Psoas muscle (tissue), 8 donors: ENCODE measurements at places on chromosomes 1 and 21. TPM values are rescaled to one million over a fixed set of nuclear protein-coding genes. Genes with fewer than 3 reads are reported as not detected.

DNA sequence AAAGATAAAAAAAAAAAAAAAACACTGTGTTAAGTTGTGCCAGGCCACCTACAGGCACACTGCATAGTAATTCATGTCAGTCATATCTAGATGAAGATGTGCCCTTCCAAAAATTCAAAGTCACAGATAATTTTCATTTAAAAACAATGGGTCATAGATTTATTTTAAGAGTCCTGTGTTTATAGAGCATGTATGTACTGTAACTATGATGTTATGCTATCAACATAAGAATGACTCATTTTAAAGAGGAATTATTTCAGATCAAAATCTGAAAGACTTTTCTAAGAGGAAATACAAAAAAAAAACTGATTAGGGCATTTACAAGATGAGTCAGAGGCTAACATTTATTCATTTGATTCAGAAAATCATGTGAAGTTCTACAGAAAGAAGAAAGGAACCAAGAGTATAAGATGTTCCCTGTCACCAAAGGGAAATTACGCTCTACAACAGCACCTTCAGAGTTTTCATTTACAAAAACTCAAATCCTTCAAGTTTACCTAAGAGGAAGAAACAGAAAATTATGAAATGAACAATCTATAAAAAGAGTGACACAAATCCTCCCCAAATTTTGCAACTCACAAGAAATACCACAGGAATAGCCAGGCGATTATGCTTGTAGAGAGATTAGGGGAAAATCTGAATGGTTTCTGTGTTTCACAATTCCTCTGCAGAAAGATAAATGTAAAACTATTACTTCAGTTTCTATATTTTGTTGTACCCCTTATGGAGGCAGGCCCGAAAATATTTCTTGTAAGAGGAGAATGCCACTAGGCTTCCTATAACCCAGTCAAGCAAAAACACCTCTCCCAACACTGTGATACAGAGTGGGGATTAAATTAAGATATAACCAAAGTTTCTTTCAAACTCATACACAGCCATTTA lies 13.8 kb downstream of the TP53BP2 start:
- no peak for DNase-seq
- H3K36me3 ChIP-seq, result no peaks in the 10 kb centered on the region

GRCh38 chr21:29710498-29710897 lies 229.3 kb downstream of the GRIK1 start:
- no peak overlapping the region for H3K27ac ChIP-seq
- no peaks in the 10 kb centered on the region for H3K4me1 ChIP-seq
- no peak overlapping the region for H3K4me3 ChIP-seq
- no peak for DNase-seq
- H3K36me3 ChIP-seq, result no peaks in the 10 kb centered on the region

DNA sequence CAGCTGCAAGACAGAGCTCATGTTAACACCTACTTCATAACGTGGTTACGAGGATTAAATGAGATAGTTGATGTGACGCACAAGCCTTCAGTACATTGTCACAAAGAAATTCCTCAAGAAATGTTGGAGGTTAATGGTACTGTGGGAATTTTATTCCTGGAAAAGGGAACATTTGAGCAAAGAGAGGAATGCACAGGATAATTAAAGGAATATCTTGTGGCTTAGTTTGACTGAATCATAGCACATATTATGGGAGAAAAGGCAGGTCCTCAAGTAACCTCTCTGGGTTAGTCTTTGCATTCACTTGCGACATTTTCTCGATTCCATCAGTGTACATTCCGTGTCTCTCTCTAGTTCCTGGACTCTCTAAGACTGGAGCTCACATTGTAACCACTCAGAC lies 300.2 kb upstream of the DUSP10 start:
- H3K27ac ChIP-seq, result peak overlapping the region; percentile 92
- H3K36me3 ChIP-seq, result no peaks in the 10 kb centered on the region
- no peaks in the 10 kb centered on the region for H3K27me3 ChIP-seq
- H3K4me3 ChIP-seq, result no peak overlapping the region
- DNase-seq, result no peak

DNA sequence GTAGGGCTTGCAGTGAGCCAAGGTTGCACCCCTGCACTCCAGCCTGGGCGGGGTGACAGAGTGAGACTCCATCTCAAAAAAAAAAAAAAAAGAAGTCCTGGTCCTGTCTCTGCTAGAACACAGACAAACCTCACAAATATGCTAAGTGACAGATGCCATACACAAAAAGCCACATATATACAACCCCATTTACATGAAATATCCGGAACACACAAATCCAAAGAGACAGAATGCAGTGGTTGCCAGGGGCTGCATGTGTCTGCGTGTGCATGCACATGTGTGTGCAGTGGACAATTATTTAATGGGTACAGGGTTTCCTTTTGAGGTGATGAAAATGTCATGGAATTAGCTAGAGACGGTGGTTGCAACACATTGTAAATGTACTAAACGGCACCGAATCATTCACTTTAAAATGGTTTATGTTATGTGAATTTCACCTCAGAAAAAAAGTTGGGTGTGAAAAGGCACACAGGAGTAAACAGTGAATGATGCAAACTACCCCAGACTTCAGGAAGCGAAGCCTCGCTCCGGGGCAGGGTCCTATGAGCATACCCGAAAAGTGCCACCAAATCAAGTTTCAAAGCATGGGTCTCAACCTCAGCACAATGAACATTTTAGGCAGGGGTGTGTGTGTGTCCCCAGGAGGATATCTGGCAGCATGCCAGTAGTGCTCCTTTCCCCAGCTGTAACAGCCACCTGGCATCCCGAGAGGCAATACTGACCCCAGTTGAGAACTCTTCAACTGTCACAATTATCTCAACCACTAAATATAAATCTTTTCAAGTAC lies 48.3 kb downstream of the GNB1 start:
- H3K27ac ChIP-seq, result no peak overlapping the region
- H3K4me3 ChIP-seq, result no peak overlapping the region
- no peaks in the 10 kb centered on the region for H3K36me3 ChIP-seq
- H3K27me3 ChIP-seq, result no peaks in the 10 kb centered on the region
- no peak for DNase-seq
- peaks cover 52% of the 10 kb centered on the region for H3K4me1 ChIP-seq

DNA sequence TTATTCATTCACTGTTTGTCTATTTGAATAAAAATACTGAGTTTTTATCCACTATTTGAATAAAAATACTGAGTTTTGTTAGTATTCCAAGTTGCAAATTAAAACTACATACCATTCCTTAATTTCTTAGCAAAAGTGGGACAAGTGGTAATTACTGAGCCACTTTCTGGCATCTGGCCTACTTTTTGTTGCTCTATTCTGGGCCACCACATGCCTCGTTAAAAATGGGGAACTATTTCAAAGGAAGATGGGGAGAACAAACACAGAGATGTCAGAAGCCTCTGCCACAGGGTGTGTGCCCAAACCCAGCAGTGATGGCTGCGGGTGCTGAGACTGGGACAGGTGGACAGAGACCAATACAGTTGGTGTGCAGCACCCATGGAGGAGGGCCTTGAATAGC lies 14.6 kb downstream of the PIGP start:
- DNase-seq, result no peak
- H3K4me1 ChIP-seq, result no peaks in the 10 kb centered on the region
- H3K27ac ChIP-seq, result no peak overlapping the region

DNA sequence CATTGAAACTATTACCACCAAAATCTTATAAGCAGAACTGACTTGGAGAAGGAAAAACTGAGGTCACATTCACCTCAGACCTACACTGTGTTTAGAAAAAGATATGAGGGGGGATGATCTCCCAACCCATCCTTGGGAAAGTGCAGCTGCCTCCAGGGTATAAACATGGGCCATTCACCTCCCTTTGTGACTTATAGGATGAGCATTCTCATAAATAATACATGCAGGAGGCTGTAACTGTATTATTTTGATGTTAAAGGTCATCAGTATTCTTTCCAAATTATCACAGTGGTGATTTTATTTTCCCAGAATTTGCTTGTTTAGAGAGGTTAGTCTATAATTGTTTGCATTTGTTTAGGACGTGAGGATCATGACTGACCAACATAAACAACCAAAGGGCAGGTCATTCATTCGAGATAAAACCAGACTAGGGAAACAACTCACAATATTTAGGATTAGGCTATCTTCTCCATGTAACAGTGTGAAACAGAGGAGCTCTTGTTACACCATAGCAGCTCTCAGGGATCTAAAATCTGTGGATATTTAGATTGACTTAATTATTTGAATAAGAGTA lies 109.2 kb upstream of the NR5A2 start:
- DNase-seq, result no peak
- H3K27ac ChIP-seq, result no peak overlapping the region
- H3K4me1 ChIP-seq, result no peaks in the 10 kb centered on the region
- no peaks in the 10 kb centered on the region for H3K36me3 ChIP-seq
- H3K4me3 ChIP-seq, result no peak overlapping the region
- H3K27me3 ChIP-seq, result no peaks in the 10 kb centered on the region

DNA sequence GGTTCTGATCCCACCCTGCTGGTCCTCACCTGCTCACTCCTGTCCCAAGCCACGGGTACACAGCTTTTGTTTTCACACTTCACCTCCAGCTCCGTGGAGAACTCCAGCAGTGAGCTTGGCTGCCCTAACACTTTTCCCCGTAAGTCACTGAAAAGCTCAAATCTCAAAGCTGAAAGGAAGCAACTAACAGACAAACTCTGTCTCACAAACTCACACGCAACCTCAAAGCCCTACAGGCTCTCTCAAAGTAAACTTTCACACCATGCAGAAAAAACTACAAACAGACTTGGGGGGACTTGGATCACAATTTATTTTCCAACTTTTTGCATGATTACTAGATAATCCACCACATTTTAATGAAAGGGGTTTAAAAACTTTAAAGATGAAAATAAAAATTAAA lies 88.3 kb downstream of the AK5 start:
- no peak overlapping the region for H3K4me3 ChIP-seq
- peaks cover 3% of the 10 kb centered on the region for H3K27me3 ChIP-seq
- no peak for DNase-seq
- H3K27ac ChIP-seq, result no peak overlapping the region
- no peaks in the 10 kb centered on the region for H3K36me3 ChIP-seq

GRCh38 chr1:35856964-35857363 lies 26.0 kb upstream of the AGO1 start:
- peaks cover 3% of the 10 kb centered on the region for H3K36me3 ChIP-seq
- no peak for DNase-seq
- H3K27me3 ChIP-seq, result no peaks in the 10 kb centered on the region
- H3K4me1 ChIP-seq, result peaks cover 4% of the 10 kb centered on the region

Gene CYP4A22
- not detected for total RNA-seq

DNA sequence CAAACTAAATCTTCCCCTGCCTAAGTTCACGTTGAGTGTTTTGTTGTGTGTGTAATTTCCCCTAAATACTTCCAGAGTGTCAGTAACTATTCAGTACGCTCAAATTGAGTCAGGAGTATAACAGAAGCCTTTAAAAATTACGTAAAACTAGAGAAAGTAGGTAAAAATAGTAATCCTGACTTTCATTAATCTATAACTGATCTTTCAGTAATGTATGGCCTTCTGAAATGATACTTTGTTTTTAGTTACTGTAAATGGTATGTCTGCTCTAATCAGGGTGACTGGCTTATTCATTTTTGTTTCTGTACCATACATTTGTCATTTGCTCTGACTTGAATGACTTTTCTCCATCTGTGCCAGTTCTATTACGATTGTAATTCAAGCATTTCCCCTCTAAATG lies 29.4 kb downstream of the MIER1 start:
- H3K27me3 ChIP-seq, result no peaks in the 10 kb centered on the region
- no peak overlapping the region for H3K4me3 ChIP-seq
- no peaks in the 10 kb centered on the region for H3K36me3 ChIP-seq
- no peak for DNase-seq
- H3K4me1 ChIP-seq, result no peaks in the 10 kb centered on the region
- no peak overlapping the region for H3K27ac ChIP-seq

Gene RHOU
- total RNA-seq, result 41.1 TPM

Gene OR2T11
- not detected for total RNA-seq

Gene SH3BGR
- 399 TPM for total RNA-seq

- H3K4me3 ChIP-seq, result peak overlapping the region; percentile 50
- H3K27ac ChIP-seq, result no peak overlapping the region
These were observed 232.3 kb upstream of the B3GALT2 start for GRCh38 chr1:193418745-193419058.

GRCh38 chr1:93031711-93032110 lies 47.4 kb upstream of the MTF2 start:
- no peaks in the 10 kb centered on the region for H3K4me1 ChIP-seq
- H3K27ac ChIP-seq, result no peak overlapping the region
- H3K27me3 ChIP-seq, result no peaks in the 10 kb centered on the region
- no peaks in the 10 kb centered on the region for H3K36me3 ChIP-seq

- H3K4me3 ChIP-seq, result no peak overlapping the region
- no peaks in the 10 kb centered on the region for H3K36me3 ChIP-seq
- no peak for DNase-seq
- no peaks in the 10 kb centered on the region for H3K27me3 ChIP-seq
These were observed 449.0 kb downstream of the MATN1 start for GRCh38 chr1:30274173-30274970.

DNA sequence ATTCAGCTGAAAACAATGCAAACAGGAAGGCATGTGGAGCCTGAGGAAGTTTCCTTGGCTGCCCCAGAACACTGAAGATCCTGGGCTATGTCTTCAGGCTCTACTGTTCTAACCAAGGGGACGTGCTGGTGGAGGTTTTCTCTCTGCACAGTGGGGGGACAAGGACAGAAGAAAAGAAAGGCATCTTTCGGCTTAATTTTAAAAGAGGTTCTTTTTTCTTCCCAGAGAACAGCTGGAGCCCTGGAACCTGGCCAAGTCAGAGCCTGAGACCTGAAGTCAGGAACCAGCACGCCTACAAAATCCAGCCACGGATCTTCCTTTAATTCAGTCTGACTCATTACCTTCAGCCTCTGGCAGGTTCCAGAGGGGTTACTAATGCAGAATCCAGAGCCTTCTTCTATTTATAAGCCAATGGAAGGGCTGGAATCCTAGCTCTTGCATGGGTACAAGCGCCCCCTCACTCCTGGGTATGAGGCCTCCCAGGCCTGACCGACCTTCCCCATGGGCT lies 19.8 kb downstream of the CTNNBIP1 start:
- H3K36me3 ChIP-seq, result no peaks in the 10 kb centered on the region
- peaks cover 16% of the 10 kb centered on the region for H3K4me1 ChIP-seq
- H3K4me3 ChIP-seq, result no peak overlapping the region
- peak; percentile 45 for DNase-seq

Gene DNM3
- total RNA-seq, result 0.86 TPM

DNA sequence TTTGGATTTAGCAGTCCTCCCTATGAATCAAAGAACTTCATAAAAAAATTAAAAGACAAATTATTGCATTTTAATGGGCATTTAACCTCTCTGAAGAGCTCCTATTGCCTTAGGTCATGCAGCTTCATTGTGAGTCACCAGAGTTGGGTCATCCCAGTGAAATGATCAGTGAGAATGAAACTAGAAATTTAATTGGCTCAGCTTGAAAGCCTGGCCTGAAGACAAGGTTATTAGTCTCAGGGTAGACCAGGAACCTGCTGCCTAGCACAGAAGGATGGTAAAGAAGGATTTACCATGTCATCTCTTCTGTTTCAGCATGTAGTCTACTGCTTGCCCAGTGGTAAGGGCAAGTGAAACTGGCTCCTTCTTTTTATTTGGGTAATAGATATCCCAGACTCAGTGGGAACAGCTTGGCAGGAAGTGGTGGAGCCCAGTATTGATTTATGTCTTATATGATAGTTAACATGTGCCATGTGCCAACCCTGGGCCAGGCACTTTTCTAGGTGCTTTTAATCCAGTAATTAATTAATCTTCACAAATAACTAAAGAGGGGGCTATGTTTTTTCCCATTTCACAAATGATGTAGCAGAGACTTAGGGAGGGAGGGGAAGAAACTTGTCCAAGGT lies 23.6 kb downstream of the LAMC2 start:
- no peaks in the 10 kb centered on the region for H3K27me3 ChIP-seq
- no peak for DNase-seq
- no peak overlapping the region for H3K27ac ChIP-seq
- no peak overlapping the region for H3K4me3 ChIP-seq
- H3K36me3 ChIP-seq, result no peaks in the 10 kb centered on the region
